ENCODE measurements at places on chromosomes 5 and 9.

- DNase-seq, result peak; percentile 48
Measured at GRCh38 chr5:154479160-154479943, 1.3 kb upstream of the HAND1 start.

DNA sequence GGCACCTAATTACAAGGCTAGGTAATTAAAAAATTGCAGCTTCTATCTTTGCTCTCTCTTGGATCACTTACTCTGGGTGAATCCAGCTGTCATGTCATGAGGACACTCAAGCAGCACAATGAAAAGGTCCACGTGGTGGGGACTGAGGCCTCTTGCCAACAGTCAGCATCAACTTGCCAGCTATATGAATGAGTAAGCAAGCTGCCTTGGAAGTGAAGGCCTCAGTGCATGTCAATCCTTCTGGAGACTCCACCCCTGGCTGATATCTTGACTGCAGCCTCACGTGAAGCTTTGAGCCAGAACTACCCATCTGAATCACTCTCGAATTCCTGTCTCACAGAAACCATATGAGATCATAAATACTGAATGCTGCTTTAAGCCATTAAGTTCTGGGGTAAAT, 140.5 kb downstream of the SNX18 start:
- no peak for DNase-seq

DNA sequence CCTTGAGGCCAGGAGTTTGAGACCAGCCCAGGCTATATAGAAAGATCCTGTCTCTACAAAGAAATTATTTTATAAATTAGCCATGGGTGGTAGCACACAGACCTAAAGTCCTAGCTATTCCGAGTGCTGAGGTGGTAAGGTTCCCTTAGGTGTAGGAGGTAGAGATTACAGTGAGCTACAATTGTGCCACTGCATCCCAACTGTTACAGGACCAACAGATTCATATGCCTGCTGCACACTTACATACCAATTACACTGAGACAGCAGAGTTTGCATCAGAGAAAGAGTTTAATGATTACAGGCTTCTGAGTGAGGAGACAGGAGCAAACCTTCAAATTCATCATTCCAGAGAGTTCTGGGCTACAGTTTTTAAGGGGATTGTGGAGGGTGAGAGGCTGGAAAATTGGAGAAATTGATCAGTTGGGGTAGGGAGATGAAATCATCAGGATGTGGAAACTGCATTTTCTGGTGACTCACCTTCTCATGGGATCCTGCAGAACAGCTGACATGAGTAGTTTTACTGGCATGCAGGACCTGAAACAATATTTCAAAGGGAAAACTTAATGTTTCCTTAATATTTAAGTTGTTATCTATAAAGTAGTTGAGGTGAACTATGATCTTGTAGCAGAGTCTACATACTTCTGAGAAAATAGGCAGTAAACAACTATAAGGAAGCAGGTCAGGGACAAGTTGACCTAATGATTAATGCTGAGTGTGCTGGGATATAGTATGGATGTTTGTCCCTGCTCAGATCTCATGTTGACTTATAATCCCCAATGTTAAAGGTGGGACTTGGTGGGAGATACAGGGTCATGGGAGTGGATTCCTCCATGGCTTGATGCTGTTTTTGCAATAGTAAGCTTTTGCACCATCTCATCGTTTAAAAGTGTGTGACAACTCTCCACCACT, 54.7 kb downstream of the ANXA2R start:
- no peak for DNase-seq

DNA sequence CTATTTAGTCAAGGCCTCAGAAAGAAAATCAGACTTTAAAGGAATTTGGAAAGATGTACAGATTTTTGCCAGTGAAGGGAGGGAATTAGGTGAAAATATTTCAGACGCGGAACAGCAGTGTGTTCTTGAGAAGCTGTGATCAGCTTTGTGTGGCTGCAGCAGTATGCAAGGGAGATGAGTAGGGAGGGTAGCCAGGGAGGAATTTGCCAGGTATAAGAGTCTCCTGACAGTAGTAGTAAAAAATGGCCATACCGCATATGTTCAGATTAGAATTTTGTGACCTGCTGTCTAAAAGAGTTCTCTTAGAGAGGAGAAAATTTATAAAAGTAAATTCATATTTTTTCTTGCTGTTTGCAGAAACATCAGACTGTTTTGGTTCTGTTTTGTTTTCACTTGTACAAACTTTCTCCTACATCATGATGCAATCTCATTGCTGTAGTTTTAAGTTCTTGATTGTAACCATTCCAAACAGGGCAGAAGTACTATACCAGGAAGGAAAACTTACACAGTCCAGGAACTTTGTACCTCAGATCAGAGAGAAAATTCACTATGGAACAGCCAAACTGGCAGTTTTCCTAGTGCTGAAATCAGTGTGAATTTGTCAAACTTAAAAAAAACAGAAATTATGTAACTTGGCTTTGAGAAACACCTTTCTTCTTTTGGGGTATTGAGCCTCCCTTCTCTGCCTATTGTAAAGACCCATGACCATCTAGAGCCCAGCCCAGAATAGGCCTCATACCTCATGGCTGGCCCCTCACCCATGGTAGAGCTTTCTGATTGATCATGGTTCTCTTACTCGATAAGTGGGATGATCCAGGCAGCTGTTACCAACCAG, 78.4 kb upstream of the NR3C1 start:
- DNase-seq, result no peak

GRCh38 chr5:1338506-1339070, 6.3 kb downstream of the CLPTM1L start:
- DNase-seq, result no peak

- DNase-seq, result peak; percentile 93
Measured at GRCh38 chr9:70258692-70259511, at the start of gene SMC5. SMC5 (plus strand) TSS chr9:70258978; CDS start chr9:70259079, 101 bp downstream.

DNA sequence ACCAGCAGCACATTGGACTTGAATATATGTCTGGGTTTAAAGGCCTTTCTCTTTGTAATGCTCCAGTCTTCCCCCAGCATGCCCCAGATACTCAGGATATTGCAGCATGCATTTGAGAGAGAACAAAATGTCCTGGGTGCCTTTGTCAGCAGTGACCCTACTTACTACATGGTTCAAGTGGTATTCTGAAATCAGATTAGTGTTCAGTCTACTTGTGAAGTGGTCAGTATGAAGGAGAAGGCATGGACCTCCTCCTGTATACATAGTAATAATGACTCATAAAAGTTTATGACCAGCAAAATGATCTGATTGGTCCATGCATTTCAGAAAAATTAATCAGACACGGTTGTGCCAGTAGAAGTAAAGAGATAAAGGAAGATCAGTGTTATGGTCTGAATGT, 25.4 kb downstream of the GPR21 start:
- no peak for DNase-seq

GRCh38 chr5:36646507-36647023, 40.2 kb downstream of the SLC1A3 start:
- DNase-seq, result no peak

GRCh38 chr9:20307621-20308020, 314.7 kb downstream of the MLLT3 start:
- no peak for DNase-seq

Measured in activated T-cell treated with anti-CD3 and anti-CD28 coated beads, Interleukin-2, amount 50 U/mL, for 48 hours (primary cell).